ENCODE measurements at places on chromosomes 7 and 10.

DNA sequence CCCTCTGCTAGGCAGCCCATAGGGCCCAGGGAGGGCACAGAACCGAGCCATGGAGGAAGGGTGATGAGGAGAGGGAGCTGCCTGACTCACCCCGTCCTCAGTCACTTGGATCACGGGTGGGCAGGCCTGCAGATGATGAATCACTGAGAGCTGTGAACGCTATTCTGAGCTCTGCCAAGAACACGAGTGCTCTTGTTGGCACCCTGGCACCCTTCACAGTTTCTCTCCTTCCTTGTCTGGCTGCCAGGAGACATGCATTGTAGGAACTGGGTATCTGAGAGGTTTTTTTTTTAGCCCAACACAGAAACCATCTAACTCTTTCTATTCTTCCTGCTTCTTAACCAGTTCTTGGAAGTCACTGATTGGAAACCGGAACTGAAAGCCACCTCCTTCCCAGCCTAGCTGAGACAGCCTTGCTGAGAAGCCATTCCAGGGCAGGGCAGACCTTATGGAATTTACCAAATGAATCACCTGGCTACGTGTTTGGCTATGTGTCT, 82.1 kb downstream of the SLC37A3 start:
- no peak for DNase-seq

- no peak for DNase-seq
Observed at GRCh38 chr7:90424720-90425119, 21.5 kb downstream of the CLDN12 start.

GRCh38 chr10:25175527-25176420, 973 bp downstream of the GPR158 start:
- DNase-seq: no peak

DNA sequence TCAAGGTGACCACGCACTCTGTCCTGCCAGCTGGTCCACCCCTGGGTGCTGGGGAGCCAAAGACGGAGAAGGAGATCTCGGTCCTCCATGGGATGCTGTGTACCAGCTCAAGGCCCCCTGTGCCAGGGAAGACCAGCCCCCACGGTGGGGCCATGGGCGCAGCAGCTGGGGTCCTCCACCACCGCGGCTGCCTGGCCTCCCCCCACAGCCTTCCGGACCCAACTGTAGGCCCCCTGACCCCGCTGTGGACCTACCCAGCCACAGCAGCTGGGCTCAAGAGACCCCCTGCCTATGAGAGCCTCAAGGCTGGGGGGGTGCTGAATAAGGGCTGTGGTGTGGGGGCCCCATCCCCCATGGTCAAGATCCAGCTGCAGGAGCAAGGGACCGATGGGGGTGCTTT, 5.4 kb downstream of the NYAP1 start:
- DNase-seq: no peak

DNA sequence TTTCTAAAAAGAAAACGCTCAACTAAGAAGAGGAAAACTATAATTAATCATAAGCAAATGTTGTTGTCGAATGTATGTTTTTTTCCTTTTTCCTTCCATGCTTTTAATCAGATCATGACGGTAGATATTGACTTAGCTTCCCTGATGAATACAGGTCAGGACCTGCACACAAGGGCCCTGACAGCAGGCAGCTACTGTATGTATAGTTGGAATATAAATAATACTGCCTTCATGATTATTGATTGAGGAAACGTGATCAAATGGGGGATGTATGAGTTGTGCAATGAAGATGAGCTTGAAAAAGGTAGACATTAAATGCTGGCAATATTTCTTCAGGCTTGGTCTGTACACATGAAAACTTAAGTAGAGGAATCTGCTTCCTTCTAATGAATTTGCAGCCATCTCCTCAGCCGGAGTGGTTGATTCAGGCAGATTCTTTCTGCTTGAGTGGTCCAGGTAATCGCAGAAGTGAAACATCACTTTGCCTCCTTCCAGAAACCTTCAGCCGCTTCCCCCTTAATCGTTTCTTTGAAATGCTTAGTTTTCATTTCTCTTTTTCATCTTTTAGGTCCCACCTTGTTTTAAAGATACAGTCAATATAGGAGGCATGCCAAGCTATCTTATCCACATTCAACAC, 656.5 kb downstream of the SDK1 start:
- DNase-seq: no peak

Data from stimulated activated CD4-positive, alpha-beta T cell treated with anti-CD3 and anti-CD28 coated beads, Interleukin-2, amount 100 ng/mL, for 48 hours (primary cell).